ENCODE measurements at places on chromosomes 3 and 15.

GRCh38 chr3:33833408-33834095 is 35.1 kb downstream of the PDCD6IP start:
- DNase-seq = no peak

DNA sequence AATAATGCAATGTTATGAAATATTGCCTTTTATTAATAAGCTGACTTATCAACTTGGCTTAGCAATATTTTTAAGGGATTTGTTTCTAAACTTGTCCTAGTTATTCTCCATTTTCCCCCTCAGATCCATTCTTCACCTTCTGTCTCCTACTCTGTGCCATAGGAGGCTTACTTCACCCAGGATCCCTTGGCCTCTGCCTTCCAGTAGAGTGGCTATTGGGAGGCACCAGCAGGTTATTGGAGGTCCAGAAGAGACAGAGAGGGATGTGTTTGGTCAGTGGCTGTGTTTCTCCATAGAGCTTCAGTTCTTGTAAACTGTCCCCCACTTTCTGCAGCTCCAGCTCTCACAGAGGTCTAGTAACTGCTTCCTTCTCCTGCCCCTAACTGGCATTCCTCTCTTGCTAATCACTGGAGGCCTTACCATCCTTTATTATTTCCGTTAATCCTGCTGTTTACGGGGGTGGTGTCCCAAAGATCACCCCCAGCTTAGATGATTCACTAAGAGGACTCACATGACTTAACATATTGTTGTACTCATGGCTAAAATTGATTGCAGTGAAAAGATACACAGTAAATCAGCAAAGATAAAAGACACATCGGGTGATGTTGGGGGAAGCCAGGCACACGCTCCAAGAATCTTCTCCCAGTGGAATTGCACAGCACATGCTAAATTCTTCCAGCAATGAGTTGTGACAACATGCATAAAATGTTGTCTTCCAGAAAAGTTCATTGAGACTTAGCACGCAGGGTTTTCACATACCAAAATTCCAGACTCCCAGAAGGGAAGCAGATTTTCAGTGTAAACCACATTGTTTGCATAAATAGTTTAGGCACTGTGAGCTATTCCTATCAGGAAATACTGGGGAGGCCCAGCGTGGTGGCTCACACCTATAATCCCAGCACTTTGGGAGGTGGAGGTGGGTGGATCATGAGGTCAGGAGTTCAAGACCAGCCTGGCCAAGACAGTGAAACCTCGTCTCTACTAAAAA is 67.5 kb downstream of the RPL22L1 start:
- DNase-seq = no peak

- DNase-seq = no peak
Measured at GRCh38 chr3:126469479-126469878, 6.2 kb downstream of the ZXDC start.

DNA sequence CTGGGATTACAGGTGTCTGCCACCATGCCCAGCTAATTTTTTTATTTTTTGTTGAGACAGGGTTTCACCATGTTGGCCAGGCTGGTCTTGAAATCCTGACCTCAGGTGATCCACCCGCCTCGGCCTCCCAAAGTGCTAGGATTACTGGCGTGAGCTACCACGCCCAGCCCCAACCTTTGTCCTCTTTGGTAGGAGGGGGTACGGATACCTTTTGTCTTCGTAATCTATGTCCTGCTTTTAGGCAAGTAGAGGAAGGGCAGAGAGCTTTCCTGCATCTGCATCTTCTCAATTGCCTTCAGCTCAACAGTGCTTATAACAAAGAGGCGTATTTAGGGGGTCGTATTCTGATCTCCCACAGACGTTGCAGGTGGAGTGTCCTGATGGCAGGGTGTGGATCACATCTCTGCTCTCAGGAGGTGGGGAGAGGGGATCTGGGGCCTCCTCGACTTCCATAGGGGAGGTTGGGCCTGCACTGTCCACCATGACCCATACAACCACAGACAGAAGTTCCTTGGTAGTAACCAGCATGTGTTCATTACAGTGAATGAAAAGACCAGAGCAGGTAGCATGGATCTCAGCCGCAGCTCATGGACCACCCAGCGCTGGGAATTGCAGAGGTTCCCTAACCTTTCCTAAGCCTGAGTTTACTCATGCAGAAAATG is 21.4 kb upstream of the KCTD6 start:
- DNase-seq = no peak

GRCh38 chr3:59517388-59517787 is 467.6 kb upstream of the CFAP20DC start:
- no peak for DNase-seq

DNA sequence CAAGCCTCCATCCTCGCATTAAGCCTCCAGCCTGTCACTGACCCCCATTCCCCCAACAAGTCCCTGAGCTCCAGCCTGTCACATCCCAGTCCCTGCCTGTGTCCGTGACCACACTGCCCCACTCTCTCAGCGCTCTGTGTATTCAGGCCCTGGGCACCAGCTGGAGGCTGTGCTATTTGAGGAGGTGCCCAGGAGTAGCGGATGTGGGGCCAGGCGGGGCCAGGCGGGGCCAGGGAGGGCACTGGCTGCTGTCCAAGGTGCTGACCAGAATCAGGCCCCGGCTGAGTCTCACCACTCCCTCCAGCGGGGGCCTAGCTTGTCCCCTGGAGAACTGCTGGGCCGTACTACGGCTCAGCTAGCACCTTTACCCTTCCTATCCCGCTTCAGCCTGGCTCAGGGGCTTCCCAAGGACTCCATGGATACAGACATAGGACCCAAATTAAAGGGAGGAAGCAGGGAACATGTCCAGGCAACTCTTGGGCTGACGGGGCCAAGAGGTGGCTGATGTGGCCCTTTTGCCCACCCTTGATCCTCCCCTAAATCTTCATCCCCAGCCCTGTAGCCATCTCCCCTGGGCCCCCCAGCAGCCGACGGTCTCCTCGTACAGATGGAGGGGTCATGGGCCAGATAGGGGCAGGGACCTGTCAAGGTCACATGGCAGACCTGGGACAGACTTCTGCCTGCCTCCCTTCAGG is 1.1 kb downstream of the HHATL start:
- peak; percentile 60 for DNase-seq

- no peak for DNase-seq
Measured at GRCh38 chr3:38609386-38610111, 39.9 kb downstream of the SCN5A start.

Measured in activated CD4-positive, CD25-positive, alpha-beta regulatory T cell treated with anti-CD3 and anti-CD28 coated beads, Interleukin-2, amount 50 U/mL, for 72 hours (primary cell).